ENCODE measurements at places on chromosomes 5 and 9.
A peak's percentile ranks its signal among the peaks of the same experiment; 100 is the strongest.

- DNase-seq, result peak; percentile 78
Measured at GRCh38 chr5:6450319-6450833, 1.7 kb downstream of the UBE2QL1 start.

DNA sequence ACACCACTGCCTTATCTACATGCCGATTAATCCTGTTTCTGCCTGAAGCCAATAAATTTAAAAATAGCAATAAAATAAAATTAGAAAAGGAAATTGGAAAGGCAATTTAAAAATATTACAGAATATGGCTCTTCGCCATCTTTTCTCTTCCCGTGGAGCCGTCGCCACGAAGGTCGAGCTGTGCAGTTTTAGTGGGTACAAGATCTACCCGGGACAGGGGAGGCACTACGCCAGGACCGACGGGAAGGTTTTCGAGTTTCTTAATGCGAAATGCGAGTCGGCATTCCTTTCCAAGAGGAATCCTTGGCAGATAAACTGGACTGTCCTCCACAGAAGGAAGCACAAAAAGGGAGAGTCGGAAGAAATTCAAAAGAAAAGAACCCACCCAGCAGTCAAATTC, 41.7 kb upstream of the SMC5 start:
- no peak for DNase-seq

DNA sequence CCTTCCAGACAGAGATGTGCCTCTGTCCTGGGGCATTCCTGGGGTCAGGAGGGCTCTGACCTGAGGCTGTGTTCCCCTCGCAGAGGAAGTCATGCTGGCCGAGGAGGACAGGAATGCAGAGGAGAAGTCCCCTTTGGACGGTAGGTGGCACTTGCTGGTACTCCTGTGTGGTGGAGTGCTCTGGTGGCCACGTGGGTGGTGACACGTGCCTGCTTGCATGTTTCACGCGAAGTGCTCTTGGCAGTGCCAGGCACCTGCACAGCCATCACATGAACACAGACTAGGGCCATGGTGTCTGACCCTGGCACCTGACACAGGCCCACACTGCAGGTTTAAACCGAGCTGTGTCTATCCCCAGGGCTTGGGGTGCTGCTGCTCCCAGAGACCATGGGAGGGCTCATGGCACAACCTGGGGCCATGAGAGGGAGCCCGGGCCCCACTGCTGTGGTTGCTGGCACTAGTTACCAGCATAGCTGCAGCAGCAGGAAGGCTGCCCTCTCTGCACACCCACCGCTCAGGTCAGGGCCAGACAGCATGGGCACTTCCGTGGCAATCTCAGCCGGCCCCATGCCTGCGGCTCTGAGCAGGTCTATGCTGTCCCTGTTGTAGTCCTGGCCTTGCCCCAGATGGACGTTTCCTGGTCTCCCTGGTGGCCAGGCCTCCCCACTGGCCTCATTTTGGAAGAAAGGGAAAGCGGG, 79.3 kb downstream of the CACNA1B start:
- DNase-seq, result no peak

- DNase-seq, result no peak
Measured at GRCh38 chr9:32832346-32832745, 49.0 kb downstream of the TMEM215 start.

GRCh38 chr9:1917396-1917935, 97.7 kb upstream of the SMARCA2 start:
- DNase-seq, result no peak

DNA sequence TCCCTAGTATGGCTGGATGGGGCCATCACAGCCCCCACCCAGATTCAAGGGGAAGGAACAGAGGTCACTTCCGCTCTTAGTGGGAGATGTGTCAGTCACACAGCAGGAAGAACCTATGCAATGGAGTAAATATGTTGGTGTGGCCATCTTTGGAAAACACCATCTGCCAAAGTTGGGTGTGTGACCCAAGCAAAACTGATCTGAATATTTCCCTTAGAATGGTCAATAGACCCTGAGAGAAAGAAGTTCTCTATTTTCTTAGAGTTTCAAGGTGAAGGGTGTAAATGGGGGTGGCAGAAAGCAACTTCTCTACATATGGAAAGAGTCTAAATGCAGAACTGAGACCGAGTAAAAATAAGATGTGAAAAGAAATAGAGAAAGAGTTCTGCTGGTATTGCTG, 212.7 kb downstream of the ESM1 start:
- no peak for DNase-seq

- no peak for DNase-seq
Measured at GRCh38 chr9:93580654-93581380, 4.4 kb downstream of the PHF2 start.

DNA sequence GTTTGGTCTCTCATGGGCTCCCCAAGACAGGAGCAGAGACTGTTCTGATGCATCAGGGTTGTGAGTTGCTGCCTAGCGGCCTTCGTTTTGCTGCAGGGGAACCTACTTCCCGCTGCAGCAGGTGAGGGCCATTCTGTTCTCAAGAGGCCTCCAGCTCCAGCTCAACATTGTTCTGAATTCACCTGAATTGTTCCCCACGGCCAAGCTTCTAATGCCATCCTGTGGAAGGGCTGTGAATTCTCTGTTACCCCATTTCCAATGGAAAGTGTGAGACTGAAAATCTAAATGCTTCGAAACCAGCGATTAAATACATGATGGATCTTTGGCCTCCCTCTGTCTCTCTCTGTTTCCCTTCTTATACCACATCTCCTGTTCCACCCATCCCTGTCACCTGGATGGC, 349.1 kb upstream of the DAP start:
- DNase-seq, result no peak

DNA sequence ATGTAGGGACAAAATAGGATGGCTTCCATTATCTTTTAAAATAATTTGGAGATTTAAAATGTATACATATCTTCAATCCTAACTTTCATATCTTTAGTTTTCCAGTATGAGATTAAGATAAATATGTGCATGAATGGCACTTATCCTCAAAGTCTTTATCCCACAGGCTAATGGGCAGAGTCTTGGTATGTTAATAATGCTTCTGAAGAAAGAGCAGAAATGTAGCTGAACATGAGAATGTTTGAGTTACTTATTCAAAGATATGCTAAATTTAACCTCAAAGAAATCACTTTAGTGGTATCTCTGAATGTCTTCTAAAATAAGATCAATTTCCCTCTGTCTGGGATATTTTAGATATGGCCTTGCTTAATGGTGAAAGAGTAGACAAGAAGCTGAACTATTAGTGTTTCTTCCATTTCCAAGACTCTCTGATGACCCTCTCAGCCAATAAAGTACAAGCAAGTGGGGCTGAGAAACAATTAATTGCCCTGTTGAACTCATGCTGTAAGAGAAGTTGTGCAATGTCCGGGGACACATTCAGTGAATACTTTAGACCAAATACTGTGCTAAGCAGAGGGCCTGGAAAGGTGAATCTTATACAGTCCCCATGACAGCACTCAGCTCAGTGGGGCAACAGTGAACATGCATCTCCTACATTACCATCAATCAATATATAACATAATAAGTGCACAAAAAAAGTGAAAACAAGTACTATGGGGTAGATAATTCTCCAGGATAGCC, 50.0 kb upstream of the ADAMTSL1 start:
- DNase-seq, result no peak

- DNase-seq, result no peak
Measured at GRCh38 chr9:343773-344172, 129.1 kb downstream of the DOCK8 start.

DNA sequence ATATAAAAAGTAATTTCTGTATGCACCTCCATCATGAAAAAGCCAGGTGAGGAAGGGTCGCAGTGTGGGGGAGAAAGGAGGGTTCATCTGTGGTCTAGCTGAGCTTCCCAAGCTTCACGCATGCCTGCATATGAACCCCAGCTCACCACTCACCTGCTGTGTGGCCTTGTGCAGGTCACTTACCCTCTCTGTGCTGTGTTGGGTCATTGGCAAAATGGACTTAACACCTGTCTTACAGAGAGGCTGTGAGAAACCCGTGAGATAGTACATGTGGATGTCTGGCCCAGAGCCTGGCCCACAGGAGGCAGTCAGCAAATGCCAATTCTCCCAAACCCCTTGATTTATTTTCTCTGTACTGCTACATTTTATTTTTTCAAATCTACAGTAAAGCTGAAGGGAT, 88.9 kb downstream of the GABBR2 start:
- no peak for DNase-seq

DNA sequence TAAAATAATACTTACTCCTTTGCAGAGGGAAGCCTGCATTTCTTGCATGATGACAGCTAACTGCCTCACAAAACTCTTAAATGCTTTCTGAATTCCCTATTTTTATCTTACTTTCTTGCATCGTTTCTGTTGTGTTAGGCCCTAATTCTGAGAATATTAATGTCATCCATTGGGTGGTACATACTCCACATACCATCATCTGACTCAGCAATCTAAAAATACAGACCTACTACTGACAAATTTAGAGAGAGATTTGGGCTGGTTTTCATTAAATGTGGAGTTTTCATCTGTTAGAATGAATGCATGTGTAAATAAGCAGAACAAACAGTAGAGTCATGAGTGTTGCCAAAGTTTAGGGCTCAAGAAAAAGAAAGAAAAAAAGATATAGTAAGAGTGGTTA, 26.5 kb upstream of the KCNN2 start:
- no peak for DNase-seq

DNA sequence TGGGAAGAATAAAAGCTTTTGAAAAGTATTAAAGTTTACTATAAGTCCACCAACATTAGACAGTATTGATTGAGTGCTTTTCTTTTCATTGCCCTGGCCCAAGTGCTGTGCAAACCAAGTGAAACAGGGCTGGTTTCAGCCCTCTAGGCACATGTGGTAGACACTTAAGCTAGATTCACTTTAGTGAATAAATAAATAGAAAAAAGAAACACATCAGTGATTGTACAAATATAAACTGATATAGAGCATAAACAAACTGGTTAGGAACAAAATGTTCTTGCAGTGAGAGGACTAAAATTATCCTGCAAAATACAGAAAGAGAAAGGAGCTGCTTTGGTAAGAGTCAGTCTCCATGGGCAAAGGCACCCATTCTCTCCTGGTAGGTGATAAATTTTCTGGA, 29.7 kb downstream of the ACTBL2 start:
- DNase-seq, result no peak

DNA sequence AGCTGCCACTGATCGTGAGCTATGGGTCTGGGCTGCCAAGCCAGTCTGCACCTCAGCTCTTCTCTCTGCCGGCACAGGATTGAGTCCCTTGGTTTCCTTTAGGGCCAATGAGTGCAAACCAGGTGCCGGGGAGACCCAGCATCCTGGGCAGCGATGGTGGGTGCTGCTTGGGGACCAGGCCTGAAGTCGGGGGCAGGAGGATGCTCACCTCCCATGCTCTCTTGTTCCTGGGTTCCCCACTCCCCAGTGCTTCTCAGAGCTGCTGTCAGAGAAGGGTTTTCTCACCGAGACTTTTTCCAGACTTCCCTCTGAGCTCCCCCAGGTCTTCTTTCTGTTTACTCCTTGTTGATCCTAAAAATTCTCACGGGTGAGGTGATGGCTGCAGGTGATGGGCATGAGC, 61.2 kb downstream of the IRX1 start:
- no peak for DNase-seq

- DNase-seq, result no peak
Measured at GRCh38 chr5:180179442-180180420, 29.3 kb downstream of the RASGEF1C start.

- DNase-seq, result no peak
Measured at GRCh38 chr5:178606269-178606668, 16.1 kb upstream of the COL23A1 start.

DNA sequence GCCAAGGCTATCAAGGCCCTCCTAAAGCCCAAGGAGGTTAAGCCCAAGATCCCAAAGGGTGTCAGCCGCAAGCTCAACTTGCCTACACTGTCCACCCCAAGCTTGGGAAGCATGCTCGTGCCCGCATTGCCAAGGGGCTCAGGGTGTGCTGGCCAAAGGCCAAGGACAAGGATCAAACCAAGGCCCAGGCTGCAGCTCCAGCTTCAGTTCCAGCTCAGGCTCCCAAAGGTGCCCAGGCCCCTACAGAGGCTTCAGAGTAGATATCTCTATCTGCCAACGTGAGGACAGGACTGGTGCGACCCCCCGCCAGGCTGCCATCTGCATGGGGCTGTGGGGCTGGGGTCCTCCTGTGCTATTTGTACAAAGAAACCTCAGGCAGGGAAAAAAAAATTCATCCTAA, 3.3 kb downstream of the HOMER1 start:
- DNase-seq, result no peak

DNA sequence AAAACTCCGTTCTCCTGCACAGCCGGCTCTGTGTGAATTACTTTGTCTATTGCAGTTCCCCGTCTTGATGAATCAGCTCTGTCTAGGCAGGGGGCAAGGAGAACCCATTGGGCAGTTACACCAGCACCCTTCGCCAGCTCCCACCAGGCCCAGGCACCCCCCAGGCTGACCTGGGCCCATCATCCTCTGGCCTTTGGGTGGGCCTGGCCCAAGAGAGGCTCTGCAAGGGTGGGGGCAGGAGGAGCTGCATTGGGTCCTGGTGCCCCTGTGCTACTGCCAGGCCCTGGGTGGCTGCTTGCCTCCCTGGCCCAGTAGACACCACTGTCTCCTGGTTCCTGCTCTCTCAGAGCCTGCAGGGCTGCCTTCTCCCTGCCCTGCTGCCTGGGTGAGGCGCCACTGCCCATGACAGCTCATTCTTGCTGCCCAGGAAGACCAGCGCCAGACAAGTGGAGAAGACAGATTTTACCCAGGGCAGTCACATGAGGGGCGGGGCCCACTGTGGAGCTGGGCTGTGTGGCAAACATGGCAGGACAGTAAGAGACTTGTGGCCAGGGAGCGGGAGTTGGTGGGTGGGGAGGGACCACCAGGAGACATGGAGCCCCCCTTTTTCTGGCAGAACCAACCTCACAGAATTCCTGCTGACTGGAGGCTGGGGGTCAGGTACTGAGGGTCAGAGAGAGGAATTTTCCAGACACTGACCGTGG, 67.2 kb downstream of the MRPL36 start:
- no peak for DNase-seq

DNA sequence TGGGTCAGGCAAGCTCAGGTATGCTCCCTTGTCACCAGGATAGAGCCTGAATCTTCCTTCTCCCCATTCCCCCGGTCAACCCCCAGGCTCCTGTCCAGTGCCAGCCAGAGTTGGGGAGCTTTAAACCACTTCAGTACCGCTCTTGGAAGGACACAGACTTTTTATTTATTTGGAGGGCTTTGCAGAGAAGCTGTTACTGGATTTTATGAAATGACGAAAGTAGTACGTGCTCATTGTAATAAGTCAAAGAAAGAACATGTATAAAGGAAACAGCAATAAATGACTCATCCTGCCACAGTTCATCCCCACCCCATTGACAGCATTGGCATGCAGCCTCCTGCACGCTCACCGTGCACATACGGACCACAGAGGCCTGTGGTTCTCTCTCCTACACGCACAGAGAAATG, 230.3 kb downstream of the AUH start:
- no peak for DNase-seq

- no peak for DNase-seq
Measured at GRCh38 chr5:169341556-169341955, 40.6 kb upstream of the SLIT3 start.

DNA sequence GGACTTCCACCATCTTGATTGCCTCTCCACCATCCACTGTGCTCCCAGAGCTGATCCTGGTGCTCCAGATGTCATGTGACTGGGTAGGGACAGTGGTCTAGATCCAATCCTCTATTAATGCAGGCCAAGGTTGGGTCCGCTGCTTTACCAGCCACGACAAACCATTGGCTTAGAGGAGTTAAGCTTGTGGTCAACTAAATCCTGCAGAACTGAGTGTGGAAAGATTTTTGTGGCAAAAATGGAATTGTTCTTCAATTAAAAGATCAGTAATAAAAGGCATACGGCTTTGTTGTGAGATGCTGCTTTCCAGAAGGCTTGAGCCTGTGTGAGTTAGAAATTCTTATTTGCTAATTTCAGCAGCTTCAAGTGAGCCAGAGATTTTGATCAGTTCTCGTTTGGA, 30.7 kb downstream of the SLC1A3 start:
- no peak for DNase-seq

- DNase-seq, result no peak
Measured at GRCh38 chr9:116141864-116142561, 11.6 kb upstream of the PAPPA start.

Measured in NCI-H748 treated with DMSO at 0.1 percent for 48 hours (cell line).